ENCODE measurements at places on chromosomes 11 and 22.

DNA sequence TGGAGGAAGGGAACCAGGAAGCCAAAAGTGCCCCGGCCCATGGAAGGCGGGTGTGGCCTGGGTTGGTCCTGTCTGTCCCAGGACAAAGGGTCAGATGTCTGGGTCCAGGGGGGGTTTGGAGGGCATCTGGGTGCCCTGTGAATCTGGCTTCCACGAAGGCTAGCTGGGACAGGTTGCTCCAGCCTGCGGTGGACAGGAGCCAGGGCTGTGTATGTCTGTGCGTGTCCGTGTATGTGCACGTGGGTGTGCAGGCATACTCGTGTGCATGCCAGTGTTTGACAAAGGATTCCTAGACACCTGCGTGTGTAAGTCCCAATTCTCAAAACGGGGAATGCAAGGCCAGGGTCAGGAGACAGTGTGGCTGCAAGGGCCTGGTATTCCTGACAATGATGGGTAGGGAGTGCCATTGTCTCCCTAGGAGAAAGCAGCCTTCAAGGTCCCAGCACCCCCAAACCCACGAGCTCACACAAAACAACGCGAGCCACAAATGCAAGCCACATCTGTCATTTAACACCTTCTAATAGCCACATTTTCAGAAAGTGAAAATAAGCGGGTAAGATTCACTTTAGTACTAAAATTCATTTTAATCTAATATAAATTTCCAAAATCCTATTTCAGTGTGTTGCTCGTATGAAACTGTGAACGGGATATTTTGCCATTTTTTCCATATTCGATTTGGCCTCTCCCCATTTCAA, 78.4 kb upstream of the WNT7B start:
- DNase-seq, result peak; percentile 57

GRCh38 chr22:48703265-48703941, 1124.3 kb downstream of the BRD1 start:
- no peak for DNase-seq

DNA sequence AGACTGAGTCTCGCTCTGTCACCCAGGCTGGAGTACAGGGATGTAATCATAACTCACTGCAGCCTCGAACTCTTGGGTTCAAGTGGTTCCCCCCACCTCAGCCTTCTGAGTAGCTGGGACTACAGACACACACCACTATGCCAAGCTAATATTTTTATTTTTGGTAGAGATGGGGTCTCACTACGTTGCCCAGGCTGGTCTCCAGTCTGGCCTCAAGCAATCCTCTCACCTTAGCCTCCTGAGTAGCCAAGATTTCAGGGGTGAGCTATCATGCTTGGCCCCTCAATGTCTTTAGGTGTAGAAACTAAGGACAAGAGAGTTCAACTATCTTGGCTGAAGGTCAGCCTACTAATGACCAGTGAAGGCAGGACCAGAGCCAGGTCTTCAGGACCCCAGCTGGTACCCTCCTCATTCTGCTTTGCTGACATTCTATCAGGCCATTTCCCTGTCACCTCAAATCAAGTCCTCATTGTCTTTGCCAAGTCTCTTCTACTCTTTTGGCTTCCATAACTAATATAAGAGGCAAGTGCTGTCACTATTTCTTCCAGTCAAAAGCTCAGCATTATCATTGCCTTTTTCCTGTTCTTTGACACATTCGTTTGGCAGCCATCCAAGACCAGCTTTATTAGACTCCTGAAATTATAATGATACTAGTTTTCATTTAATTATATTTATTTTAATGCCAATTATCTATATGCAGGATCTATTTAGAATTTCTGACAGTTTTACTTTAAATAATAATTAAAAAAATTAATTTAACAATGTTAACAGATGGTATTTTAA, 264.2 kb upstream of the PITPNB start:
- no peak for DNase-seq

DNA sequence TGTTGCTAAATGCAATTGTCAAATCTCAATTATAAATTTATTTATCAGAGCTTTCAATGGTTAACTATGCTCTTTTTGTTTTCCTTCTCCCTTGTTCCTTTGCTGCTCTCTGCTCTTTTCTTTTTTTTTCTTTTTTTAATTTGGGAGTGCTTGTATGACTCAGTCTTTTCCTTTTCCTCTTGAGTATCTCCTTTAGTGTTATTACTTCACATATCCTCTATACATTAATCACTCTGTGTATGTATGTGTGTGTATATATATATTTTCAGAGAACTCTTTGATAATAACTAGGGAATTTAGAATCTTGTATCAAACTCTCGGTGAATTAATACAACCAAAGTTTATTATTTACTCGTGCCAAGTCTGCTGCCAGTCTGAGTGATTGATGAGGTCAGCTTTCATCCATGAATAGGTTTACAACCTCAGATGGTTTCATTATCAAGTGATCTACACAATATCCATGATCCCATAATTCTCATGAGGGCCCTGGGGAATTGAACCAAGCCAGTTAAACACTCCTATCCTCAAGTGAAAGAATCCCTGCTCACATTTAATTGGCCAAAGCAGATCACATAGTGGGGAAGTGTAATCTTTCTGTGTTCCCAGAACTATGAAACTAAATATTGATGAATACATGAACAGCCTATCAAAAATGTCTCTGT, 743.4 kb upstream of the CNTN5 start:
- DNase-seq, result no peak

DNA sequence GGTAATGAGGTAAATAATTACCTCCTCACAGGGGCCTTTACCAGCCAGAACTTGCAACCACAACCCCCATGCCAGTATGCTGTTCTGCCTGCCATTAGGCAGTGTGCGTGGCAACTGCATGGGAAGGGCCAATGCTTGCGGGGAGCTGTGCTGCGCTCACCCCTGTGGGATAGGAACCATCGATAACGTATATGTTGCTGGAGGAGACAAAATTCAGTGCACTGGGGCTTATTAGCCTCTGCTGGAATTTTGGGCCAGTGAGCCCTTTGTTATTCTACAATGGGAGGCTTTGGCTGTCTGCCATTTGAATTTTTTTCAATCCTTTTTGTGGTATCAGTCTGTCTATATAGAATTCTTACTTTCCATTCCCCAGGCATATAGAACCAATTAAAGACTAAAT, 47.3 kb downstream of the PPP2R1B start:
- peak; percentile 27 for DNase-seq
